ENCODE measurements at places on chromosomes 4 and X.

GRCh38 chrX:21800344-21800770, 39.1 kb upstream of the MBTPS2 start:
- no peak for DNase-seq
- H3K27me3 ChIP-seq = no peaks in the 10 kb centered on the region
- no peak overlapping the region for H3K27ac ChIP-seq
- H3K4me3 ChIP-seq = no peak overlapping the region
- H3K36me3 ChIP-seq = no peaks in the 10 kb centered on the region

DNA sequence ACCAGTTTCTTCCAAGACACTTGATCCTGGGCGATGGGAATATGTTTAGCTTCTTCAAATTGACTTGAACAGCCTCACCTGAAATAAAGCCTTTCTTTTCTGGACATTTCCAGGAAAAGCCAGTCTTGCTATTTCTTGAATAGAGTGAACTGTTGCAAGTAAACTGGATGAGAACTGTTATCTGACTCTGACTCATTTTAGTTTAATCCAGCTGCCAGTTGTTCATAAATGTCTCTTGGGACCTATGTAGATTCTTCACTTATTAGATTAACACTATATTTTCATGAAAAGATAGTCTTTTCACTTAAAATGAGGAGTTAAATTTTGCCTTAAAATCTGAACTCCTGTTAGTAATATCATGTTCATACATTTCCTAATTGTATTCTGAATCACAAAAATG, 615.4 kb upstream of the GALNT7 start:
- H3K27ac ChIP-seq = no peak overlapping the region
- no peaks in the 10 kb centered on the region for H3K27me3 ChIP-seq
- DNase-seq = no peak
- H3K36me3 ChIP-seq = no peaks in the 10 kb centered on the region

GRCh38 chr4:47045261-47045660, 13.9 kb downstream of the GABRB1 start:
- H3K27me3 ChIP-seq = no peaks in the 10 kb centered on the region
- H3K4me1 ChIP-seq = no peaks in the 10 kb centered on the region

- peaks cover 3% of the 10 kb centered on the region for H3K27me3 ChIP-seq
- no peak overlapping the region for H3K4me3 ChIP-seq
- H3K36me3 ChIP-seq = no peaks in the 10 kb centered on the region
- DNase-seq = no peak
- no peaks in the 10 kb centered on the region for H3K4me1 ChIP-seq
- H3K27ac ChIP-seq = no peak overlapping the region
These were observed 14.5 kb downstream of the AFP start for GRCh38 chr4:73450398-73451004.

- H3K36me3 ChIP-seq = no peaks in the 10 kb centered on the region
- no peaks in the 10 kb centered on the region for H3K4me1 ChIP-seq
- no peak overlapping the region for H3K27ac ChIP-seq
- peak; percentile 19 for DNase-seq
These were observed 7.6 kb downstream of the FABP2 start for GRCh38 chr4:119314356-119314755.

- peak overlapping the region; percentile 3 for H3K27ac ChIP-seq
- H3K4me3 ChIP-seq = peak overlapping the region; percentile 19
- H3K4me1 ChIP-seq = peaks cover 19% of the 10 kb centered on the region
- DNase-seq = peak; percentile 28
These were observed 25.7 kb upstream of the TRPC3 start for GRCh38 chr4:121977251-121978171.

DNA sequence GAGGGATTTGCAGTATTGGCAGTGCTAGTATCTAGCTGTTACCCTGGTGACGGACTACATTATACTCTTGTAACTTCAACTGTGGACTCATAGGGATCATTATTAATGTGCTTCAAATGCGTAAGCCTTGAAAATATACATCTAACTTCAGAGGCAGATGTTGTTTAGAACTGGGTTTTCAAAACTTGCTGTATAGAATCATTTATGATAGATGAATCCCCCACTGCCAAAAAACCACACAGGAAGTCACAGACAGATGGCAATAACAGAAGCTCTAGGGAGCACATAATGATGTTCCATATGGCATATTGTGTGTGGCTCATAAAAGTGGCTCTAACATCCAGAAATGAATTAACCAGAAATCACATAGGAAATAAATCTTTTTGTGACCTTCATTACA, 62.3 kb upstream of the RELL1 start:
- DNase-seq = no peak
- H3K4me3 ChIP-seq = peak overlapping the region; percentile 39
- H3K36me3 ChIP-seq = no peaks in the 10 kb centered on the region
- peak overlapping the region; percentile 31 for H3K27ac ChIP-seq
- peaks cover 18% of the 10 kb centered on the region for H3K4me1 ChIP-seq
- H3K27me3 ChIP-seq = no peaks in the 10 kb centered on the region

GRCh38 chrX:153731117-153731844, 6.6 kb downstream of the ABCD1 start:
- H3K4me1 ChIP-seq = peaks cover 16% of the 10 kb centered on the region
- H3K27me3 ChIP-seq = no peaks in the 10 kb centered on the region
- H3K36me3 ChIP-seq = peaks cover 16% of the 10 kb centered on the region

GRCh38 chr4:185269286-185269685, 59.9 kb downstream of the SNX25 start:
- peaks cover 10% of the 10 kb centered on the region for H3K4me1 ChIP-seq
- no peaks in the 10 kb centered on the region for H3K27me3 ChIP-seq
- peaks cover 25% of the 10 kb centered on the region for H3K36me3 ChIP-seq

GRCh38 chrX:23901805-23902204, 5.9 kb downstream of the APOO start:
- no peaks in the 10 kb centered on the region for H3K36me3 ChIP-seq
- H3K27ac ChIP-seq = no peak overlapping the region
- H3K4me1 ChIP-seq = peaks cover 2% of the 10 kb centered on the region
- no peaks in the 10 kb centered on the region for H3K27me3 ChIP-seq

DNA sequence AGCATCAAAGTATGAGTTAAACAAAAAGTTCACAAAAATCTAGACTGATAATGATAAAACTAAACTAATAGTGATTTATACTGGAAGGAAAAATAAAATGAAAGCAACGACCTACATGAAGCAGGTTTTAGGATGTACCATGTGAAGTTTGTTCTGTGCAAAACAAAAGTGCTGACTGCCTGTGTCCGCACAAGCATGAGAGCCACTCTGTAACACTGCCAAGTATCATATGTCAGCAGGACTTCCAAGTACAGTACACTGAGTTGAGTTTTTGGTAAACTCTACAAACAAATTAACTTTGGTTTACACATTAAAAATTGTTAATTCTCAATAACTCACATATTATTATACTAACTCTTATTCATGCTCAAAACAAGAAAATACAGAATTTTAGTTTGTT, 459.0 kb downstream of the PDGFC start:
- no peaks in the 10 kb centered on the region for H3K4me1 ChIP-seq
- no peak for DNase-seq
- H3K36me3 ChIP-seq = no peaks in the 10 kb centered on the region
- no peaks in the 10 kb centered on the region for H3K27me3 ChIP-seq
- H3K4me3 ChIP-seq = no peak overlapping the region

DNA sequence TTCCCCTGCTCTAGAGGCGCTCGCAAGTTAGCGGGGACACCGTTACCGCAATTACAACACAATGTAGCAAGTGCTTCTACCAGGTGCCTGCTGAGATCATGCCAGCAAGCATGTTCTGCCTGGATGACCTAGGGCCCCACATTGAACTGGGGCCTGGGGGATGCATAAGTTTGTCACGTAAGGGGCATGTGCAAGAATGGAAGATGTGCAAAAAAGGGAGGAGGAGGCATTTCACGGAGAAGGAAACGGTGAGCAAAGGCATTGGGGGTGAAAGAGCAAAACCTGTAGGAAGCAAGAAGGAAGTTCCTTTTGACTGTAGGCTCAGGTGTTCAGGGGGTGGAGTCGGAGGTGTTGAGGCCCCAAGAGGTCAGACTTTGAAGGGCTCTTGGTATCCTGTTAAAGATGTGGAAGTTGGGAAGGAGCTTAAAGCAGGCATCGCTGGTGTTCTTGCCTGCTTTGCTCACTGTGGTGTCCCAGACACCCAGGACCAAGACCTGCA, 602 bp upstream of the SCARB2 start:
- H3K27me3 ChIP-seq = no peaks in the 10 kb centered on the region
- no peaks in the 10 kb centered on the region for H3K36me3 ChIP-seq
- peaks cover 43% of the 10 kb centered on the region for H3K4me1 ChIP-seq
- peak overlapping the region; percentile 97 for H3K27ac ChIP-seq
- H3K4me3 ChIP-seq = peak overlapping the region; percentile 96
- DNase-seq = no peak

- peaks cover 11% of the 10 kb centered on the region for H3K36me3 ChIP-seq
- peak overlapping the region; percentile 24 for H3K4me3 ChIP-seq
- DNase-seq = no peak
- H3K27ac ChIP-seq = peak overlapping the region; percentile 15
- H3K4me1 ChIP-seq = peaks cover 8% of the 10 kb centered on the region
These were observed 29.5 kb downstream of the TAPT1 start for GRCh38 chr4:16196482-16197393.

DNA sequence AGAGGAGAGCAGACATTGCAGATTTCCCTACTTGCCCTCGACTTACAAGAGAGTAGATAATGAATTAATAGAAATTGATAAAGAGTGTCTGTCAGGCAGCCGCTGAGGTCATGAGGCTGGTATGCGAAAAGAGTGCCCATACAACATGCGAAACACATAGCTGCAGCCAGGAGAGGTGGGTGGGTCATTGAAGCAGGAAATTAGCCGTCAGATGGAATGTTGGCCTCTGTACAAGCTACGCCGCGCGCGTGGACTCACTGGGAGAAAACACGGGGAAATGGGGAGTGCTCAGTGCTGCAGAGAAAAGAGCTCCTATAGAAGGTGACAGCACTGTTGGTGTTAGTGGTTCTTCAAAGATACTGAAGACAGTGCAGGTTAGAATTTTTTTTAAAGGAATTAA, 125.1 kb downstream of the RAPGEF2 start:
- H3K36me3 ChIP-seq = peaks cover 2% of the 10 kb centered on the region
- H3K27ac ChIP-seq = no peak overlapping the region
- H3K4me3 ChIP-seq = no peak overlapping the region
- DNase-seq = no peak
- H3K27me3 ChIP-seq = no peaks in the 10 kb centered on the region

DNA sequence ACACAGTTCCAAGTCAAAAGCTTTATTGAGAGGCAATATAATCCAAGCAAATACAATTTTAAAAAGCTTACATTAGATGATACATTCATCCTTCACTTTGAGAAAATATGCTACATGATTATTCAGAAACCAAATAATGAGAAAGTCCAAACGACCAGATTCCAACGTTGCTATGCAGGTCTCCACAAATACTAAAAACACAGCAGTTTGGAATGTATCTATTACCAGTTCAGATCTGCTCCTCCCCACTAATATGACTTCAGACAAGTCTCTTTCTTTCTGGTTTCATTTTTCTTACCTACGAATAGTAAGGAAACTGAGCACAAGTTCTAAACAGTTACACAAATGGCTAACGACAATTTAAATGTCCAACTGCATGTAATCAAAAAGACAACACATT, 9.5 kb downstream of the NAF1 start:
- no peak overlapping the region for H3K27ac ChIP-seq
- no peak for DNase-seq
- no peaks in the 10 kb centered on the region for H3K27me3 ChIP-seq
- no peak overlapping the region for H3K4me3 ChIP-seq
- H3K4me1 ChIP-seq = peaks cover 16% of the 10 kb centered on the region

GRCh38 chr4:156169011-156169410, 215.3 kb upstream of the CTSO start:
- H3K4me3 ChIP-seq = no peak overlapping the region
- no peak for DNase-seq
- H3K36me3 ChIP-seq = no peaks in the 10 kb centered on the region
- H3K4me1 ChIP-seq = no peaks in the 10 kb centered on the region

DNA sequence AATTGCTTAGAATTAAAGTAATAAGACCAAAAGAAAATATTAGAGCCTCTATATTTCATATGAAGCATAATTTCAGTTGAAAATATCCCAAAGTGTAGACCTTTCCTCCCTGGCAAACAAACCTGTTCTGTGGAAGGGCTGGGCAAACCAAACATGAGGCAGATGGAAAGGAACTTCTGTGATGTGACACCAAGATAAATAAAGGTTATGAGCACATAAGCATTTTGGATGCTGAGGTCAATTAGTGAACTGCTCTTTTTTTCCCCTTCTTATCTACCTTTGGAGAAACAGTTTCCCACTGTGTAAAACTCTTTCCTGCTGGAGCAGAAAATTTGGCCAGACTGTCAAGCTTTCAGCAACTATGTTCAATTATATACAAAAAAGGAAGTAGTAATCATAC, 109.6 kb upstream of the STIM2 start:
- no peak overlapping the region for H3K4me3 ChIP-seq
- H3K36me3 ChIP-seq = peaks cover 14% of the 10 kb centered on the region
- no peak for DNase-seq
- peak overlapping the region; percentile 21 for H3K27ac ChIP-seq
- no peaks in the 10 kb centered on the region for H3K27me3 ChIP-seq
- peaks cover 6% of the 10 kb centered on the region for H3K4me1 ChIP-seq

DNA sequence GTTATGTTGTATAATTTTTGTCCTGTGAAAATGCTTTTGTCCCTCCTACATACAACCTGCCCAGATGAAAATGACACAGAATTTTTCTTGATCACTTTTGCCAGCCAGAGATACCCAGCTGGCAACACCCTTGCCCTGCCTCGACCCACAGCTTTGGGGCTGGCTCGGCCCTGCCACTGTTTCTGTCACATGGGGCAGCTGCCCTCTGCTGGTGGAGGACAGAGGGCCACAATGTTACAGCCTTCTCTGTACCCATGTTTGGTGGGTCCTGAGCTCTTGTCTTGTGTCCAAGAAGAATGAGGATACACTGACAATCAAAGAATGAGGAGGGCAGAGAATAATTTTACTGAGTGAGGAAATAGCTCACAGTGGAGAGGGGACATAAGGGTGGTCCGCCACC, 31.1 kb downstream of the BMP15 start:
- H3K27me3 ChIP-seq = peaks cover 3% of the 10 kb centered on the region
- no peak for DNase-seq
- H3K27ac ChIP-seq = no peak overlapping the region
- no peaks in the 10 kb centered on the region for H3K36me3 ChIP-seq

DNA sequence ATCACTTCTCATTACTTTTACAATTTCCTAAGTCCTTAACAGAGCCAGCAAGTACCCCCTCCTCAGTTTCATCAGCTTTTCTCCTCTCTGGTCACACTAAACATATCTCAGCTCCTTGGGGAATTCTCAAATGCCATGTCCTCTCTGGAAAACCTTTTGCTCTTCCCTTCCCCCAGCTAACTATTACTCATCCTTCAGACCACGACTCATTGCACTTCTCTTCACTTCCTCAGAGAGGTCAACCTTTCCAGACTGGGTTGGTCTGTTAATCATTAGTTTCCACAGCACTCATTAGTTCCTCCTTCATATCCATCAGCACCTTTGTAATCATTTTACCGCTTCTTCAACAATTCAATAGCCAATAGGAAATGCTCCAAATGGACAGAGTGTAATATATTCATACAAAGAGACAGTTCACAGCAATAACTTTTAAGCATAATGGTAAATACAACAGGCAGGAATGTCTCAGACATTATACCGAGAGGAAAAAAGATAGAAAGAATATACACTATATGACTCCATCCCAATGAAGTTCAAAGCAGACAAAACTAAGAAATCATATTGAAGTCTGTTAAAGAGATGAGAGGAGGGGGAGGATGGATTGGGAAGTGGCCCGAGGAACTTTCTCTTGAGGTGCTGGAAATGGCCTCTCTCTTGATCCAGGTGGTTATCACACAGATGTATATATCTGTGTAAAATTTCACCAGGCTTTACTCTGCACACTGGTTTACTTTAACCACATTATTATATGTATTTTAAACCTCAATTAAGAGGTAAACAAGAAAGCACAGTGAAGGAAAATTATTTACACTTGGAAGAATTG, 39.6 kb downstream of the DDX60L start:
- H3K36me3 ChIP-seq = peaks cover 36% of the 10 kb centered on the region
- DNase-seq = no peak
- no peaks in the 10 kb centered on the region for H3K27me3 ChIP-seq
- H3K4me3 ChIP-seq = no peak overlapping the region
- H3K4me1 ChIP-seq = peaks cover 4% of the 10 kb centered on the region
